ENCODE measurements at places on chromosomes 1 and 21.
A peak's percentile ranks its signal among the peaks of the same experiment; 100 is the strongest.

DNA sequence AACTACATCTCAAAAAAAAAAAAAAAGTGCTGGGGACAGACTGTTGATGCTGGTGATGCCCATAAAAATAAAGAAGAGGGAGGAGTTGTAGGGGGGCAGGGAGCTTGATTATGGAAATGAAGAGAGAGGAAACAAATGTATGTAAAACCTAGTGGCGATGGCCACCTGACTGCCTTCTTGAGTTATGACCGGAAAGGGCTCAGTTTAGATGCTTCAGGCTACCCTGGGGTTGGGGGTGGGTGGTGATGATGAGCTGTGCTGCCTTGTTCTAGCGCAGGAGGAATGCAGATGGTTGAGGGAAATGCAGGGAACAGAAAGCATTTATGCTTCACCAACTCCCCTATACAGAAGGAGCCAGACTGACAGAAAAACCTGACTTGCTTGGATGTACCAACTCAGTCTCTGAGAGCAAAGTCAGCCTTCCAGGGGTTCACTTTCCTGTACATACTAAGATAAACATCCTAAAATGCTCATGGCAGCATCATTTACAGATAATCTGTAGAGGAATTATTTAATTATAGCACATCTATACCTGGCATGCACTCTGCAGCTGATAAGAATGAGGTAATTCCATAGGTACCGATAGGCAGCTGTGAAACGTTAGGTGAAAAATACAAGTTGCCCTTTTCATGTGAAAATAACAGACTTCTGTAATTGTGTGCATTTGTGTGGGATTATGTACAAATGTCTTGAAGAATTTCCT is 8.0 kb upstream of the BCAR3 start:
- DNase-seq = no peak

DNA sequence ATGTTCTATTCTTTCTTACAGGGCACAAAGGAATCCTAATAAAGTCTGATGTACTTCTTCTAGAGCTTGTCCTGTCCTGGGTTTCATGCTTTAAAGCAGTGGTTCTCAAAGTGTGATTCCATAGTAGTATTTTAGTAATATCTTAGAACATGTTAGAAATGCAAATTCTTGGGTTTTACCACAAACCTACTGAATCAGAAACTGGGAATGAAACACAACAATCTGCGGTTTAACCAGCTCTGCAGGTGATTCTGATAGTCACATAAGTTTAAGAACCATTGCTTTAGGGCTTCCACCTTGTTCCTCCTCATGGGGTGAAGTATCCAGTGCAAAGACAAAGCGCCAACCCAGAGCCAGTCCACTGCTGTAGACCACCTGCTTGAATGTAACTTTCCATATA is 41.1 kb downstream of the NGF start:
- no peak for DNase-seq

GRCh38 chr1:39266269-39266668 is 61.8 kb downstream of the MACF1 start:
- no peak for DNase-seq

GRCh38 chr1:155073377-155074242 is 5.0 kb upstream of the EFNA3 start:
- no peak for DNase-seq

DNA sequence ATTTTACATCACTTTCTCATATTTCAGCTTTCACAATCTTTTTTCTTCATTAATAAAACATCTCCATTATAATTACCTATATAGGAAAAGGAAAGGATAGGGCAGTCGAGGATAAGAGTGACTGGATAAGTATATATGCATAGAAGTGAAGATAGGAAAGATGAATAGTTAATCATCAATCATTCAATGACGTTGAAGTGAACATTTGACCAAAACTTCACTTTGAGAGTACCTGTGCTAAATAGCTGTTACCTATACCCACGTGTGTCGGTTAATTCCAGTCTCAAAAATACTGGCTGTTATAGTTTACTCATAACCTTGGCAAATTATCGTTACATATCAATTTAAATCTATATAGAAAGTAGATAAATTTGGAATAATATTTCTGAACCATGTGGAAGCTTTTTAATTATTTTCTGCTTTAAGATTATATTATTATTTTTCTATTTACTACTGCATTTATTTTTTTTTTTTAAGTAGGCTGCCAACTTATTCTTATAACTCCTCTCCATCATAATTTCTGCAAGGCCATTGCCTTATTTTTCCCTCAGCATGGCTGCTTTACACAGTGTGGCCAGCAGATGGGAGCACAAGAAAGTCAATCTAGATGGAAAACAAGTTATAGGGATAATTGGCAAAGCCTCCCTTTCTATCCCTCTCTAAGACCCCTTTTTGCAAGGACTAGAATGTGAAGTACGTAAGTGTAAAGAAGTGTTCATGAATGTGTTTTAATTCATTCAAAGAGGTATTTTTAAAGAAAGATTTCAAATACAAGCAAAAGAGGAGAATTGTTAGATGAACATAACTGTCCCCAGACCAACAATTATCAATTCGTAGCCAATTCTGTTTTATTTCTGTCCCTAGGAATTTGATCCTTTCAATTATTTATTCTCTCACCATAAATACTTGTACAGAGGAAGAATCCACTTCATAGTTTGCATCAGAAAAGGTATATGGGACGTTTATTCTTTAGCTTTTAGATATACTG is 290.4 kb downstream of the KCNT2 start:
- peak; percentile 55 for DNase-seq

DNA sequence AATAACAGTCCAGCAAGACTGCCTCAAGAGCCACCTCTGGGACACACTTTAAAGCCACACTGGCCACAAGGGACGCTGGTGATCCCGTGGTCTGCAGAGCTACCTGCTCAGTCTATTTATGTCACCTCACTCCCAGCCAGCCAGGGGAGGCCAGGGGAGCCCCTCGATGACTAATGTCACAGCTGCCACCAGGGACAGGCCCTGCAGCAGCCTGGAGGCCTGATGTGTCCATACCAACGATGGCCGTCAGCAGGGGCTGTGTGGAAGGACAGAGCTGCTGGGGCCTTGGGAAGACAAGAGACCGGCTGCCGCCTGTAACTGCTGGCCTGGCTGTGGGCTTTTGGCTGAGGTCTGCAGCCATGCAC is 71.0 kb downstream of the SIK1 start:
- no peak for DNase-seq

DNA sequence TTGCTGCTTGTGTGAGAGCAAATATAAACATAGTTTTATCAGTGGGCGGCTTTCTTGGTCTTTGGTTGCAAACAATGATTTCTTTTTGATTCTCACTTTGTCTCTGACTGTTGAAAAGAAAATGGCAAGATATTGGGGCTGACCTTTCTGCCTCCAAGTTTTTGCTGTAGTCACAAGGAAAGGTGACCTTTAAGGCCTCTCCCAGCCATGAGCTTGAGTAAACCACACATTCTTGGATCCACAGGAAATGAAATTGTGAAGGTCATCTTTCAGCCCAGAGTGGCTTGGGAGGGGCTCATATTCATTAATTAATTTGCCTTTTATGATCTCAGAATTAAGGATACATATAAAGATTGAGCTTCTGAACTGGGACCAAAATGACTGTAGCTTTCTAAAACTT is 241.6 kb downstream of the BACH1 start:
- no peak for DNase-seq

DNA sequence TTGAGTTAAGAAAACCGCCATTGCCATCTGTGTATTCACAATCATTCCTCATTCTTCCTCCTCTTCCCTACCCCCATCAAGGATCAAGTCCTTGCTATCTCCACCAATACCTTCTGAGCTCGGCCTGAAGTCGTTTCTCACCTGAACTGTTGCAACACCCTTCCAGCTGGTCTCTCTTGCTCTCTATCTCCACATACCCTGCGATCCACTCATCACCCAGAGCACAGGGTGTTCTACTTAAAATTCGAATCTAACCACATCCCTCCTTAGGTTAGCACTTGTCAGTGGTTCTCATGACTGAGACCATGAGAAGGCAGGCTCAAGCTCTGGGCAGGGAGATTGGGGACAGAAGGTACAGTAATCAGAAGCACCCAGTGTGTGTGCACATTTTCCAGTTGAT is 4.6 kb downstream of the IVL start:
- DNase-seq = no peak

- DNase-seq = no peak
These were observed 8.5 kb downstream of the GPR157 start for GRCh38 chr1:9120312-9120958.

GRCh38 chr1:107139833-107140702 is 771 bp upstream of the NTNG1 start:
- peak; percentile 84 for DNase-seq

- peak; percentile 79 for DNase-seq
These were observed 68.4 kb downstream of the TLR5 start for GRCh38 chr1:223074445-223075300.

- no peak for DNase-seq
These were observed 5.9 kb downstream of the GNAT2 start for GRCh38 chr1:109613361-109614147.

DNA sequence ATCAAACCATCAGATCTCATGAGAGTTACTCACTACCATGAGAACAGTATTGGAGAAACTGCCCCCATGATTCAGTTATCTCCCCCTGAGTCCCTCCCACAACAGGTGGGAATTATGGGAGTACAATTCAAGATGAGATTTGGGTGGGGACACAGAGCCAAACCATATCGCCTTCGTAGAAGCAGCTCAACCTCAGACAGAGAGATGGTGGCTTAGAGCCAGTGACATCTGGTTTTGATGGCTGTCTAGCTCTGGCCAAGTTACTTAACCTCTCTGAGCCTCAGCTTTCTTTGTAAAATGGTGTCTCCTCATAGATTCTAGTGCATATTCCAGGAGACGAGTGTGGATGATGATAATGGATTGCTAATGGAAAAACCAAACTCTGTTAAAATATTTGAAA is 27.2 kb downstream of the MX1 start:
- no peak for DNase-seq

DNA sequence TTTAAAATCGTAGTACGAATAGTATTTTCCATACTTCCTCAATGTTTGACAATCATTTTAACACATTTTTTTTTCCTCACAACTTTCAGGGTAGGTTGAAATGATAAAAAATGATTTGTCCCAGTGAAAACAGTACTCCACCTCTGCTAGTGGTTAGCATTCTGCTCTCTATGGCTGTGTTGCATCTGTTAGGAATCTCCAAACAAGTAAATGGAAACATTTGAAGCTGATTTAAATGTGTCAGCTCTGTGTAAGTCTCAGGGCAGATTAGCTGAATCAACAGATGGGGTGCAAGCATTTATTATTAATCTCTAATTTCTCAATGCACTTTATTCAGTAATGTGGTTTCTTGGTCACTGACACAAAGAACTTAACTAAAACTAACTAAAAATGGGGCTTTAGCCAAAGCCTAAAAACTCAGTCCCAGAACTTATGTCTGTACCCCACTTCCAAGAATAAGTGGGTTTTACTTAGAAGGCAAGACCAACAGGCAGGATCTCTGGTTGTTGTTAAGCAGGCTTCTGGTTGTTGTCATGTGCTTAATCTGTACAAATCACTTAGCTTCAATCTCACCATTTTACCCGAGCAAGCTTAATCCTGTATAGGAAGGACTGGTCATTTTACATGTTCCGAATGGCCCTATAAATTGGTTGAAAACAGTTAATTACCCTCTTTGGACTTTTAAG is 67.8 kb downstream of the PRRX1 start:
- DNase-seq = no peak

- no peak for DNase-seq
These were observed 244.4 kb downstream of the CHRM3 start for GRCh38 chr1:239630767-239631166.
